ENCODE measurements at places on chromosomes 12 and 14. TPM values are rescaled to one million over a fixed set of nuclear protein-coding genes. Genes with fewer than 3 reads are reported as not detected.

The CLEC1B gene
- total RNA-seq: not detected

The SLC39A2 gene
- not detected for total RNA-seq

The MUCL1 gene
- total RNA-seq: not detected

The PLBD1 gene
- total RNA-seq: not detected

The SYT1 gene
- 31.9 TPM for total RNA-seq

The ATG101 gene
- 115 TPM for total RNA-seq

The DDN gene
- total RNA-seq: not detected

The B4GALNT1 gene
- total RNA-seq: 950 TPM

The TGM1 gene
- total RNA-seq: not detected

DNA sequence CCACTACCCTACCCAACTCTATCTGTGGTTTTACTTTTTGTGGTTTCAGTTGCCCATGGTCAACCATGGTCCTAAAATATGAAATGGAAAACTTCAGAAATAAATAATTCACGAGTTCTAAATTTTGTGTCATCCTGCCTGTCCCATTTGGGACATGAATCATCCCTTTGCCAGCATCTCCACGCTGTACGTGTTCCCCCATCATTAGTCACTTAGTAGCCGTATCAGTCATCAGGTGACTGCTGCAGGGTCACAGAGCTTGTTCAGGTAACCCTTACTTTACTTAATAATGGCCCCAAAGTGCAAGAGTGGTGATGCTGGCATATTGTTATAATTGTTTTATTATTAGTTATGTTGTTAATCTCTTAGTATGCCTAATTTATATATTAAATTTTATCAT lies 209.9 kb downstream of the ITPR2 start:
- peaks cover 74% of the 10 kb centered on the region for H3K36me3 ChIP-seq
- H3K4me1 ChIP-seq: peaks cover 3% of the 10 kb centered on the region
- no peak overlapping the region for H3K27ac ChIP-seq
- no peak overlapping the region for H3K4me3 ChIP-seq
- DNase-seq: no peak

GRCh38 chr14:84959851-84960520 lies 570.0 kb upstream of the FLRT2 start:
- no peaks in the 10 kb centered on the region for H3K36me3 ChIP-seq
- H3K27ac ChIP-seq: no peak overlapping the region

GRCh38 chr14:30292541-30292940 lies 266.4 kb upstream of the G2E3 start:
- no peaks in the 10 kb centered on the region for H3K27me3 ChIP-seq
- H3K27ac ChIP-seq: no peak overlapping the region
- H3K4me1 ChIP-seq: no peaks in the 10 kb centered on the region

GRCh38 chr12:90945070-90945649 lies 9.8 kb downstream of the CCER1 start:
- peaks cover 8% of the 10 kb centered on the region for H3K27me3 ChIP-seq
- H3K36me3 ChIP-seq: no peaks in the 10 kb centered on the region

GRCh38 chr12:113241191-113242025 lies 20.1 kb downstream of the TPCN1 start:
- peak overlapping the region; percentile 93 for H3K27ac ChIP-seq
- DNase-seq: peak; percentile 89
- H3K4me3 ChIP-seq: no peak overlapping the region
- no peaks in the 10 kb centered on the region for H3K27me3 ChIP-seq

DNA sequence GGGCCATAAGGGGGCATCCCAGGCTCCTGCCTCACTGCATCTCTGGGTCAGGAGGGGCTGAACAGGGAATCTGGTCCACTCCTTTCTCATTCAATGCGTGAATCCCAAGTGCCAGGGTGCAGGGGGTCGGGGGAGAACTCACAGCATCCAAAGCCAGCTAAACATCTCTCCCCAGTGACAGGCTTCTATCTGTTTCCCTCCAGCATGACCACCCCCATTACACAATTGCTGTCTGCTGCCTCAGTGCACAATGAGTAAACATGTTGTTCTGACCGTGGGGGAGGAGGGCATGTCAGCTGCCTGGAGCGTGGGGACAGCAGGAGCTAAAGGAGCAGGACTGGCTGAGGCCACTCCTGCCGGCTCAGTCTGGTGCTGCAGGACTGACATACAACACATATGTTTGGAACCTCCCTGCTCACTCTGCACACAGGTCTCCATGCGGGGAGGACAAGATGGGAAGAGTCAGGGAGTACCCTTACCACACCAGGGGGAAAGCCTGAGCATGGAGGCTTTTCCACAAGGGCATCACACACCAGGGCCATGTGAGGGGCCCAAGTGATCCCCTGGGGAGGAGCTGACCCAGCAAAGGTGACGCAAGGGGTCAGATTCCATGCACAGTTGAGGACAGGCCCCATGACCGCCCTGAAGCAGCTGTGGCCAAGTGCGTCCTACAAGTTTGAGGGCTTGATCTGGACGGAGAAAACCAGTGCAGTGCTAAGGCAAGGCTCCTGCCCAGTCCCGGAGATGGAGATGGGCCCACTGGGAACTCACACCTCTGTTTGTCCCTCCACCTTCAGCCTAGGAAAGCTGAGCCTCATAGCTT lies 1.4 kb downstream of the TNS2 start:
- peaks cover 63% of the 10 kb centered on the region for H3K4me1 ChIP-seq
- H3K27ac ChIP-seq: no peak overlapping the region
- H3K27me3 ChIP-seq: no peaks in the 10 kb centered on the region
- DNase-seq: peak; percentile 67
- H3K4me3 ChIP-seq: no peak overlapping the region

GRCh38 chr12:102021540-102022246 lies 40.1 kb downstream of the WASHC3 start:
- peaks cover 7% of the 10 kb centered on the region for H3K36me3 ChIP-seq
- no peaks in the 10 kb centered on the region for H3K27me3 ChIP-seq
- H3K27ac ChIP-seq: no peak overlapping the region
- no peak overlapping the region for H3K4me3 ChIP-seq
- DNase-seq: no peak

GRCh38 chr12:10293570-10294227 lies 14.0 kb upstream of the KLRD1 start:
- no peak overlapping the region for H3K4me3 ChIP-seq
- no peaks in the 10 kb centered on the region for H3K36me3 ChIP-seq
- no peaks in the 10 kb centered on the region for H3K27me3 ChIP-seq
- no peak for DNase-seq
- H3K27ac ChIP-seq: no peak overlapping the region

DNA sequence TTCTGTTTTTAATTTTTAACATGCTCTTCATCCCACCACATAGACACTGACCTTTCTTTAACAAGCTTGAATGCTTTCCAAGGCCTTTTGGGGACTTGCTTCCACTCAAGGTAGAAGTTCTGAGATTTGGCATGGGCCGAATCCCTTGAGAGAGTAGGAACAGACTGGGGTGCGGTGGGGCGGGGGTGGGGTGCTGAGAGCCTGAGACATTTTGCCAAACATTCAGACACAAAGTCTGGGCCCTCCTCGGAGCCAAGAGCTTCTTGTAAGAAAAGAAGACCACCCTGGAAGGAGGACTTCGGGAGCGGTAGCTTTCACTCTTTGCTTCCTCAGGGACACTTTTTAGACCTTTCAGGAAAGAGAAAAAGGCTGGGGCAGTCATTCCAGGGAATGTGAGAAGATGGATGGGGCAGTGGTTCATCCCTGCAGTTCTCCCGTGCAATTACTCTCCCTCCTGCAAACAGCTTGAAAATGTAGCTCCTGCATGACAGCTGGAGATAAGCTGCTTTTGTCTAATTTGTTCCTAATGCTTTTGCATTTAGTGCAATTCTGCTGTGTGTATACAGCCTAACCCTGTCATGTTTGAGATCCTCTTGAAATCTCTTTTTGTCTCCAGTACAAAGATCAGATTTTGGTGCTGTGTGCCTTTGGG lies 16.3 kb upstream of the MYO1H start:
- no peaks in the 10 kb centered on the region for H3K4me1 ChIP-seq
- H3K4me3 ChIP-seq: no peak overlapping the region
- peaks cover 35% of the 10 kb centered on the region for H3K27me3 ChIP-seq

DNA sequence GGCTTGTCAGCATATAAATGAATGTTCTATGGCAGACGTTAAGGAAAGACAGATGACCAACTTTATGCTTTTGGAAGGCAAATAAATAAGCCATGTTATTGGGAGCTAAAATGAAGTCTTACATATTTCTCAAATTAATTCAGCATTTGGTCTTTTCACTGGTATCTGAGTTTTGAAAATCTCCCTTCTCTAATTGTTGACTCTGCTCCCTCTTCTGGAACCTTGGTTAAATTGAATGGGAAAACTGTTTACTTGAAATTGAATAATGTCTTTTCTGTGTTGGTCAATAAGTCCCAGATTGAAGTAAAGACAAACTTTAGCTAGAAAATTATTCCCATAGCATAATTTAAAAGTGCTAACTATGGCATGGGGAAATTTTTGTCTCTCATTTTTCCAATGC lies 38.7 kb downstream of the LGR5 start:
- no peak for DNase-seq
- no peaks in the 10 kb centered on the region for H3K36me3 ChIP-seq
- peaks cover 32% of the 10 kb centered on the region for H3K4me1 ChIP-seq
- no peak overlapping the region for H3K27ac ChIP-seq

- peaks cover 19% of the 10 kb centered on the region for H3K4me1 ChIP-seq
- no peaks in the 10 kb centered on the region for H3K27me3 ChIP-seq
- no peak for DNase-seq
- H3K27ac ChIP-seq: no peak overlapping the region
- no peaks in the 10 kb centered on the region for H3K36me3 ChIP-seq
Measured at GRCh38 chr14:99221445-99221844, 50.6 kb downstream of the BCL11B start.

DNA sequence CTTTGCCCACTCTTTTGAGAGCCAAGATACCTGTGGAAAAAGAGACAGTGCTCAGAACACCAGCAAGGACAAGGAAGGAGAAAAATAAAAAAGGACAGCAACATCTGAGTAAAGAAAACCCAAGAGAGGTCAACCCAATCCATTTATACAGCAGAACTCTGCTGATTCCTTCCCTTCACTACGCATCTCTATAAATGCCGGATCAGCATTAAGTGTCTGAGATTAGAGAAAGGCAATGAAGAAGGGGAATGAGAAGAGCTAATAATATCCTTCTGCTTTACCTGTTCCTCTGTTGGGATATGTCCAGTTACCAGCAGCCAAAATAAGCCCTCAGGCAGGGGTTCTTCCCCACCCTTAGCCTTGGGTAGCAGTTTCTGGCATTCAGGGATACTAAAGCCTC lies 15.8 kb downstream of the COQ10A start:
- H3K4me1 ChIP-seq: no peaks in the 10 kb centered on the region
- no peak for DNase-seq
- no peak overlapping the region for H3K4me3 ChIP-seq

- H3K4me1 ChIP-seq: peaks cover 32% of the 10 kb centered on the region
- H3K27me3 ChIP-seq: no peaks in the 10 kb centered on the region
- peak overlapping the region; percentile 58 for H3K27ac ChIP-seq
Measured at GRCh38 chr12:30025317-30025716, 241.6 kb upstream of the TMTC1 start.

GRCh38 chr14:82055515-82056115 lies 522.0 kb upstream of the SEL1L start:
- no peaks in the 10 kb centered on the region for H3K36me3 ChIP-seq
- DNase-seq: no peak
- no peak overlapping the region for H3K4me3 ChIP-seq
- H3K4me1 ChIP-seq: no peaks in the 10 kb centered on the region
- H3K27ac ChIP-seq: no peak overlapping the region
- no peaks in the 10 kb centered on the region for H3K27me3 ChIP-seq

- no peak overlapping the region for H3K4me3 ChIP-seq
- no peak for DNase-seq
- H3K27me3 ChIP-seq: no peaks in the 10 kb centered on the region
- no peak overlapping the region for H3K27ac ChIP-seq
- peaks cover 27% of the 10 kb centered on the region for H3K4me1 ChIP-seq
Measured at GRCh38 chr14:64234877-64235651, 59.1 kb downstream of the ESR2 start.

- no peak overlapping the region for H3K27ac ChIP-seq
- H3K27me3 ChIP-seq: no peaks in the 10 kb centered on the region
- no peak overlapping the region for H3K4me3 ChIP-seq
- no peak for DNase-seq
- H3K4me1 ChIP-seq: peaks cover 15% of the 10 kb centered on the region
Measured at GRCh38 chr14:99042381-99043266, 229.4 kb downstream of the BCL11B start.

- peak; percentile 48 for DNase-seq
- H3K36me3 ChIP-seq: no peaks in the 10 kb centered on the region
- H3K4me3 ChIP-seq: no peak overlapping the region
- no peak overlapping the region for H3K27ac ChIP-seq
Measured at GRCh38 chr12:11553871-11554533, 95.5 kb upstream of the ETV6 start.

DNA sequence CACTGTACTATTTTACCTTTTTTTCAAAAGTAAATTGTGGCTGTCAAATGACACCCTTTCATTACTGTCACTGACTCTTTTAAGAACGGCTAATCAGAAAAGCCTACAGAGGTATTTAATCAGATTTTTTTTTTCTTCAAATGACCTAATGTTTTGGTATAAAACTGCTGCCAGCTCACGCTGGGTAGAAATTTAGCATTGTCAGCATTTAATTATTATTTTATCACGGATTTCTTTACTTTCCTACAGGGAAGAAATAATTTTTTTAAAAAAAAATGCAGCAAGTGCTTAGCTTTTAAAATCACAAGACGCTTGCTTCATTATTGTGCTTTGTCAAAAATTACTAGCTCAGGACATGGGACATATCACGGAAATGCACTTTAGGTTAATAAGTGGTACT lies 149.1 kb upstream of the FOXN3 start:
- no peak overlapping the region for H3K4me3 ChIP-seq
- no peaks in the 10 kb centered on the region for H3K36me3 ChIP-seq
- H3K4me1 ChIP-seq: no peaks in the 10 kb centered on the region
- H3K27ac ChIP-seq: no peak overlapping the region
- no peaks in the 10 kb centered on the region for H3K27me3 ChIP-seq

DNA sequence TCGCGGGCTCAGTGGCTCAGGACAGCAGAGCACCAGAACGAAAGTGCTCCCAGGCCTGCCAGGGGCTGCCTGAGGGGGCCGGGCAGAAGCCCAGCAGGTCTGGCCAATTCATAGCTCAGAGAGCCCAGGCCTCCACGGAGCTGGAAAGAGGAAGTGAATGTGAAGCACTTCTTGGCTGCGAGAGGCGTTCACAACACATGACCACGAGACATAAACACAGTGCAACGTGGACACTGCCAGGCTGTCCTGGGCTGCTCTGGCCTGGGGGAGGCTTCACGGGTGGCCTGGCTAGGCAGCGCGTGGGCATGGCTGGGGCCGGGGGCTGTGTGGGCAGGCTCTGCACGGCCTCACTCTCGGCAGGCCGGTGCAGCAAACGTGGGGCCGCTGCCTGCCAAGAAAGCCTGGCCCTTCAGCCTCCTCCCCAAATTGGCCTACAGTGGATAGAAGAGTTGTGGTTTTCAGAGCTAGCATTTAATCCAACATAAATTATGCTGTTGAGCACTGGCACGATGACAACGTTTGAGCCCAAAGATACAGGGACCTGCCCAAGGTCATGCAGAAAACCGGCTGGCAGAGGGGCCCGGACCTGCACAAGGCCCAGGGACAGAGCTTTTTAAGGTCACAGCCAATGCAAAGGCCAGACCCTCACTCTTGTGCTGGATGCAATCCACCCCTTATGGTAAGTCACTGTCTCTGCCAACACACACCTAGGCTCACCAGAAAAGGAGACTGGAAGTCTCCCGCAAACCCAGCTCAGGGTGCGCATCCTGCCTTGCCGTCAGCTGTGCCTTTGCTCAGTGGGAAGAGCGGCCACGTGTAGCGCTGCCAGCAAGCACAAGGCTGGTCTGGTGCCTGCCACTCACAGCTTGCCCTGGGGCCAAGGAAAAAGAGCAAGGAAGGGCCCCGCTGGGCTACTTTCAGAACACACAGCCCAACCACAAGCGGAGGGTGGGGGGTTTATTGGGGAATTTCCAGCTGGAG lies 8.6 kb downstream of the SLC25A29 start:
- H3K4me3 ChIP-seq: no peak overlapping the region
- H3K36me3 ChIP-seq: peaks cover 15% of the 10 kb centered on the region
- H3K27ac ChIP-seq: no peak overlapping the region
